ENCODE measurements at places on chromosomes 5 and 9.

GRCh38 chr9:130940693-130941576 is 1.9 kb upstream of the FIBCD1 start:
- H3K36me3 ChIP-seq, result no peaks in the 10 kb centered on the region
- H3K27me3 ChIP-seq, result peaks cover 53% of the 10 kb centered on the region
- H3K27ac ChIP-seq, result no peak overlapping the region
- H3K4me1 ChIP-seq, result peaks cover 10% of the 10 kb centered on the region
- DNase-seq, result peak; percentile 80

DNA sequence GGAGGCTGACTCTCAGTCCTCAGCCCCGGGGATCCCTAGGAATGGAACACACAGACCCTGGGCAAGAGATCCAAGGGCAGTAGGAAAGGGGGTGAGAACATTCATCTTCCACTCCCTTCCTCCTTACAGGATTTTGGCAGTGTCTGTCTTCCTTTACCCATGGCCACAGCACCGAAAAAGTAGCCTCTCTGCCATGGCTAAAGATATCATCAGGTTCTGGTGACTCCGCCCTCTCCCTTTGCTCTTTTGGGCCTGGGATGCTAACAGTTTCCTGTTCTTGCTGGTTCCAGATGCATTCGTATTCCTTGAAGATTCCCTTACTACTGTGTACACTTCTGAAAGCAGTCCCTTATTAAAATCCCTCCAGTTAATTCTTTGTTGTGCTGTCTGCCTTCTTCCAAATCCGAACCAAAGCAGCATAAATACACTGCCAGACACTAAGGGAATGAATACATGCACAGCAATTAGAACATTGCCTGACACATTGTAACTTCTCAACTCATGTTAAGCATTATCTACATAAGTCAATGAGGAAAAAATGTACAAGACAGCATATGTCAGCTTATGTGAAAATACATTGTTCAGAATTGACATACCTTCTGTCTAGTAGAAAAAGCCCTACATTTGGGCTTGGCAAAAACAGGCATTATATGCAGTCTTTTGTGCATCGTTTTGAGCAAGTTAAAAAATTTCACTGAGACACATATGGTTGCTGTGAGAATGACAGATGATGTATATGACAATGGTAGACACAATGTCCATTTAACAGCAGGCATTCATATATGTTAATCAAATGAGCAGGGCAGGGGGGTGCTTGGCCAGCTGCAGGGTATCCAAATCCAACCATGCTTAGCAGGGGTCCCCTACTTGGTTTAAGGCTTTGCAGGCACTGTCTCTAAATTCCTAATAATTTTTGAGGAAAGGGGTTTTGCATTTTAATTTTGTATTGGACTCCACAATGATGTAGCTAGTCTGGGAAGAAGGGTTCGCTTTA is 58.8 kb upstream of the RAI14 start:
- no peak overlapping the region for H3K4me3 ChIP-seq
- H3K27ac ChIP-seq, result no peak overlapping the region
- DNase-seq, result no peak
- H3K27me3 ChIP-seq, result peaks cover 7% of the 10 kb centered on the region
- no peaks in the 10 kb centered on the region for H3K36me3 ChIP-seq
- H3K4me1 ChIP-seq, result no peaks in the 10 kb centered on the region

- DNase-seq, result no peak
- H3K27me3 ChIP-seq, result no peaks in the 10 kb centered on the region
- H3K36me3 ChIP-seq, result no peaks in the 10 kb centered on the region
- H3K4me3 ChIP-seq, result no peak overlapping the region
- no peak overlapping the region for H3K27ac ChIP-seq
- H3K4me1 ChIP-seq, result no peaks in the 10 kb centered on the region
Measured at GRCh38 chr5:125696762-125697161, 726.4 kb upstream of the GRAMD2B start.

- peak within 1 kb of the TSS; percentile 27 for H3K4me3 ChIP-seq
- H3K27me3 ChIP-seq, result peaks cover 77% of the 10 kb centered on the region
- H3K27ac ChIP-seq, result no peak within 1 kb of the TSS
- H3K36me3 ChIP-seq, result no peaks in the 10 kb centered on the region
Measured at GRCh38 chr5:160369990-160370712, at the start of gene C1QTNF2. TSS of gene C1QTNF2 (minus strand) at chr5:160370626. CDS start at chr5:160355011, 15,615 bp downstream.

DNA sequence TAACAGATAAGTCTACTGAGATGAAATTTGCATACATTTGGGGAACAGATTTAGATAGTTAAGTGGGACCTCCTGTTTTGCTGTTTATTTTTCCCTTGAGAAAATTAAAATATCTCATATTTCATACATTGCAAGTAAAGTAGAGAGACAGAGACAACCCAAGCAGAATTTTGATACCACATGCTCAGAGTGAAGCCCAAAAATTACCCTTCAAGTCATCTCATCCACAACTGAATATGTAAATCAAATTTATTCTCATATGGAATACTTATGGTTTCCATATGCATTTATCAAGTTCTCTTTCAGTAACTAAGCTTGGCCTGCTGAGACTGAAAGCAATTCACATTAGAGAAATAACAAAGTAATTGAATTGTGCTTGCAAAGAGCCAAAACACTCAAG is 474.4 kb downstream of the SEMA5A start:
- DNase-seq, result no peak
- H3K27me3 ChIP-seq, result no peaks in the 10 kb centered on the region
- H3K36me3 ChIP-seq, result no peaks in the 10 kb centered on the region
- no peak overlapping the region for H3K4me3 ChIP-seq
- no peak overlapping the region for H3K27ac ChIP-seq

DNA sequence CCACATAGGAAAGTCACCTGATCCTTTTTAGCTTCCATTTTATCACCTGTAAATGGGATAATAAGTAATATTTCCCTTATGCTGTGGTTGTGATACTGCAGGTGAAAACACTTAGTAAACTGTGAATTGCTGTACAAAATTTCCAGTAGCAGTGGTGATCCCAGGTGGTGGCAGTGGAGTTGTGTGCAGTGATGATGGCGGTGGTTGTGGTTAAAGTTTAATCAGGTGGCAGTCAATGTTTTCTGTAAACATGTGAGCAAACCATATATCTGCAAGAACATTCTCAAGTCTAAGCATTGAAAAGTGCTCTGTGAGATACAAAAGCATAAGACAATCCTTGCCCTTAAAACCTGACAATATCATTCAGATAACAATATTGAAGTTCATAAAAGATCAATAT is 480.2 kb downstream of the RASEF start:
- no peaks in the 10 kb centered on the region for H3K4me1 ChIP-seq
- H3K36me3 ChIP-seq, result no peaks in the 10 kb centered on the region
- H3K27me3 ChIP-seq, result no peaks in the 10 kb centered on the region
- no peak overlapping the region for H3K4me3 ChIP-seq

- H3K4me3 ChIP-seq, result no peak overlapping the region
- H3K4me1 ChIP-seq, result peaks cover 19% of the 10 kb centered on the region
- H3K36me3 ChIP-seq, result peaks cover 16% of the 10 kb centered on the region
- no peaks in the 10 kb centered on the region for H3K27me3 ChIP-seq
- DNase-seq, result no peak
Measured at GRCh38 chr9:5908918-5909317, 18.2 kb downstream of the MLANA start.

DNA sequence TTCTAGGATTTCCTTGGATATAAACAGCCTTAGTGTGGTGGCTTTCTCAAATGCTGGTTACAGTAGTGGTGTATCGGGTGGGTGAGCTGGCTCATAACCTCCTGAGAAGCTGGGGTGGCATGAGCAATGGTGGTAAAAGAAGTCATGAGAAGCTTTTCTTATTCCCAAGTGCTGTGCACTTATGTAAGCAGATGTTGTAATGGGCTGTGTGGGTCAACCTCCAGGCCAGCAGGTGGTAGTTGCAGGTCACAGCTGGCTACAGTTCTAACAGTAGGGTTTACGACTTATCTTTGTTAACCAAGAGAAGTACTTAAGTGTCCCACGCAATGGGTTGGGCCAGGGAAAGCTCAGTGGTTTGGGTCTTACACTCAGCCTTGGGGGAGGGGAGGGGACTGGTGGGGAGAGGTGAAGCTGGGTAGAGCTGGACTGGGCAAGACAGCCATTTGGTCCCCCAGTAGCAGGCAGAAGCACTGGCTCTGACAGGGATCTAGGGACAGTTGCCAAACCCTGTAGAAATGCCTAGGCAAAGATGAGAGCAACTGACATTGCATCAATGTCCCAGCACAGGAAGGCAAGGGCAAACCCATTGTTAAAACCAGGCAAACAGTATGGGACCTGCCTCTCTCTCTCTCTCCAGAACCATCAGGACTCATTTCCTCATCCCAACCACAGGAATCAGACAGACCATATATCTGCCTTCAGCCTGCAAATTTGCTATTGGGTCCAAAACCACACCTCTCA is 76.8 kb downstream of the RNF130 start:
- no peak overlapping the region for H3K27ac ChIP-seq
- no peaks in the 10 kb centered on the region for H3K4me1 ChIP-seq
- no peaks in the 10 kb centered on the region for H3K36me3 ChIP-seq

- H3K4me1 ChIP-seq, result no peaks in the 10 kb centered on the region
- no peak for DNase-seq
- no peak overlapping the region for H3K4me3 ChIP-seq
- H3K27me3 ChIP-seq, result no peaks in the 10 kb centered on the region
Measured at GRCh38 chr9:87556039-87556438, 58.4 kb downstream of the DAPK1 start.

GRCh38 chr5:100787648-100788047 is 115.4 kb downstream of the ST8SIA4 start:
- no peak overlapping the region for H3K4me3 ChIP-seq
- peaks cover 5% of the 10 kb centered on the region for H3K36me3 ChIP-seq
- no peaks in the 10 kb centered on the region for H3K27me3 ChIP-seq
- no peak for DNase-seq
- no peak overlapping the region for H3K27ac ChIP-seq

- no peaks in the 10 kb centered on the region for H3K4me1 ChIP-seq
- H3K36me3 ChIP-seq, result no peaks in the 10 kb centered on the region
- no peak for DNase-seq
- no peak overlapping the region for H3K27ac ChIP-seq
- H3K4me3 ChIP-seq, result no peak overlapping the region
- H3K27me3 ChIP-seq, result no peaks in the 10 kb centered on the region
Measured at GRCh38 chr5:82234885-82235284, 43.3 kb downstream of the RPS23 start.

DNA sequence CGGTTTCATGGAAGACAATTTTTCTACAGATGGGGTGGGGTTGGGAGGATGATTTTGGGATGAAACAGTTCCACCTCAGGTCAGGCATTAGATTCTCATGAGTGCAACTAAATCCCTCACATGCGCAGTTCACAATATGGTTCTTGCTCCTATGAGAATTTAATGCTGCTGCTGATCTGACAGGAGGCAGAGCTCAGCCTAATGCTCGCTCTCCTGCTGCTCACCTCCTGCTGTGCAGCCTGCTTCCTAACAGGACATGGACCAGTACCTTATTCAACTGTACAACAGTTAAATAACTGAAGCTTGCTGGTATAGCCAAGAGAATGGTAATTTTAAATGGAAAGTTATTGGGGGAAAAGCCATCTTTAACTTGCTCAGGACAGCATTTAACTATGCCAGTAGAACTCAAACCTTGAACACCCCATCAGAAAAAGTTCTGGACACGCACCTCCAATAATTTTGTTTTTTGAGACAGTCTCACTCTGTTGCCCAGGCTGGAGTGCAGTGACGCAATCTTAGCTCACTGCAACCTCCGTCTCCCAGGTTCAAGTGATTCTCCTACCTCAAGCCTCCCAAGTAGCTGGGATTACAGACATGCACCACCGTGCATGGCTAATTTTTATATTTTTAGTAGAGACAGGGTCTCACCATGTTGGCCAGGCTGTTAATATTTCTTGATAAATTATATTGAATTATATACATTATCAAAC is 27.7 kb downstream of the HMGCR start:
- no peak overlapping the region for H3K27ac ChIP-seq
- H3K4me1 ChIP-seq, result peaks cover 7% of the 10 kb centered on the region

DNA sequence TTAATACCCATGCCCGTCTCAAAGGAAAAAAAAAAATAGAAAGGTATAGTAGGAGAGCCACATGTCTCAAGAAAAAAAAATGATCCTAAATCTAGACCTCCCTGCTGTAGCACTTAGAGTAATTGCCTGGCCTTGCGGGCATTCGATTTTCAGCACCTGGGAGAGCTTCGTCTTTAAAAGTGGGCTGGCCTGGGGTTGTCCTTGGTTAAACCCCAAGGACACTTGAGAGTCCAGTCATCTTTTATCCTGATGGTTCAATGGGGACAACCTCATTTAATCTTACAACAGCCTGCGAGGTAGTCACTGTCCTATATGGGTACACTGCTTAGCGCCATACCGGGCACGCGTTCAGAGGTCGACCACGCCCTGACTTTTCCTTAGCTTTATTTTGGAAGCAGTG is 60.1 kb downstream of the MAT2B start:
- H3K27me3 ChIP-seq, result peaks cover 55% of the 10 kb centered on the region
- peaks cover 16% of the 10 kb centered on the region for H3K4me1 ChIP-seq
- no peak overlapping the region for H3K27ac ChIP-seq
- peak overlapping the region; percentile 45 for H3K4me3 ChIP-seq
- DNase-seq, result no peak
- H3K36me3 ChIP-seq, result no peaks in the 10 kb centered on the region

- peaks cover 51% of the 10 kb centered on the region for H3K4me1 ChIP-seq
- no peaks in the 10 kb centered on the region for H3K27me3 ChIP-seq
- peak overlapping the region; percentile 25 for H3K4me3 ChIP-seq
- peak overlapping the region; percentile 82 for H3K27ac ChIP-seq
Measured at GRCh38 chr5:76473661-76474060, 70.6 kb downstream of the IQGAP2 start.

GRCh38 chr5:110909950-110910349 is 161.6 kb upstream of the TSLP start:
- no peaks in the 10 kb centered on the region for H3K4me1 ChIP-seq
- DNase-seq, result no peak
- no peaks in the 10 kb centered on the region for H3K36me3 ChIP-seq

- peaks cover 62% of the 10 kb centered on the region for H3K36me3 ChIP-seq
- H3K27ac ChIP-seq, result peak overlapping the region; percentile 62
- H3K4me1 ChIP-seq, result peaks cover 25% of the 10 kb centered on the region
- H3K27me3 ChIP-seq, result no peaks in the 10 kb centered on the region
- no peak for DNase-seq
Measured at GRCh38 chr9:130095872-130096271, 42.2 kb downstream of the GPR107 start.

- peaks cover 4% of the 10 kb centered on the region for H3K36me3 ChIP-seq
- no peaks in the 10 kb centered on the region for H3K27me3 ChIP-seq
- peak overlapping the region; percentile 95 for H3K27ac ChIP-seq
Measured at GRCh38 chr9:137460363-137461315, 1.5 kb upstream of the NSMF start.

GRCh38 chr5:37355161-37355560 is 15.7 kb downstream of the NUP155 start:
- no peak overlapping the region for H3K27ac ChIP-seq
- peaks cover 24% of the 10 kb centered on the region for H3K36me3 ChIP-seq
- H3K27me3 ChIP-seq, result no peaks in the 10 kb centered on the region
- no peak for DNase-seq
- H3K4me1 ChIP-seq, result no peaks in the 10 kb centered on the region
